ENCODE measurements at places on chromosomes 13 and 19.

DNA sequence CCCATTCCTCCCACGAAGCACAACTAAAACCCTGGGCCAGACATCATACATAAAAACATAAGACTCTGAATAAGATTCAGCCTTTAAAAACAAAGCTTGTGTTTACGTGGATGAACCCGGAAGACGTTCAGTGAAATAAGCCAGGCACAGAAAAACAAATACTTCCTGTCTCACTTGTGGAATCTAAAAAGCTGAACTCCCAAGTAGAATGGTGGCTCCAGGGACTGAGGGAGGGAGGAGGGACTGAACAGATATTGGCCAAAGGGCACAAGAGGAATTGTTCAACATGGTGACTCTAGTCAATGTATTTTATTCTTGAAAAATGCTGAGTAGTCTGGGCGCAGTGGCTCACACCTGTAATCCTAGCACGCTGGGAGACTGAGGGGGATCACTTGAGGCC lies 35.7 kb upstream of the TPM4 start:
- DNase-seq = no peak

DNA sequence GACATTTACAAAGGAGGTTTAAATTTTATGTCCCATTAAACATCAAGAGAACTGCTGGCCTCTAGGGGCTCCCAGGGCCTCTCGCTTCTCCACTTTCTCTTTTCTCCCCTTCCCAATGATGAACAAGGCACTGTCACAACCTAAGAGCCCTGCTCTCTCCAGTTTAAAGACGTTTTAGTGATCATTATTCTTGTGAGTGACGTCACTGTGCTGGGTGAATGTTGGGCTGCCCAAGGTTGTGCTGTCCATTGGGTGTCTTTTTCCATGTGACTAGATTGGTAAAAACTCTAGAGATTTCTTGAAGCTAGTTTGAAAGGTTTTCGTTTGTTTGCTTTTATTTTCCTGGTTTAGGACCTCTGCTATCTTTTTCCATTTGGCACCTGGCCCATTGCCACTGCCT lies 602.6 kb downstream of the PCDH9 start:
- no peak for DNase-seq

DNA sequence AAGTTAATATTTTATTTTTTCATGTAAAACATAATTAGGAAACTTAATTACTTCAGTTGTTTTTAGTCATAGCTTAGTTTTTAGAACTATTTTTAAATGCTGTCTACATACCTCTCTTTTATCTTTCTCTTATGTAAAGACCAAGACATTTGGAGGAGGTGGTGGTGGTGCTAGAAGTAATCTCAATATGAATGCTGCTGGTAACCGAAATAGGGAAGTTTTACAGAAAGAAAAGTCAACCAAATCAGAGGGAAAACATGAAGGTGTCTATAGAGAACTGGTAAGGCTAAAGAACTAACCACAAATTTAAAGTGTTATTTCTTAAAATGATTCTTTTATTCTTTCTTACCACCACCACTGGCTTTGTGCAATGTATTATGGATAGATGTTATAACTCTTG lies 97.3 kb downstream of the TDRD3 start:
- no peak for DNase-seq

GRCh38 chr19:5916181-5916708 lies 2.2 kb downstream of the CAPS start:
- no peak for DNase-seq

DNA sequence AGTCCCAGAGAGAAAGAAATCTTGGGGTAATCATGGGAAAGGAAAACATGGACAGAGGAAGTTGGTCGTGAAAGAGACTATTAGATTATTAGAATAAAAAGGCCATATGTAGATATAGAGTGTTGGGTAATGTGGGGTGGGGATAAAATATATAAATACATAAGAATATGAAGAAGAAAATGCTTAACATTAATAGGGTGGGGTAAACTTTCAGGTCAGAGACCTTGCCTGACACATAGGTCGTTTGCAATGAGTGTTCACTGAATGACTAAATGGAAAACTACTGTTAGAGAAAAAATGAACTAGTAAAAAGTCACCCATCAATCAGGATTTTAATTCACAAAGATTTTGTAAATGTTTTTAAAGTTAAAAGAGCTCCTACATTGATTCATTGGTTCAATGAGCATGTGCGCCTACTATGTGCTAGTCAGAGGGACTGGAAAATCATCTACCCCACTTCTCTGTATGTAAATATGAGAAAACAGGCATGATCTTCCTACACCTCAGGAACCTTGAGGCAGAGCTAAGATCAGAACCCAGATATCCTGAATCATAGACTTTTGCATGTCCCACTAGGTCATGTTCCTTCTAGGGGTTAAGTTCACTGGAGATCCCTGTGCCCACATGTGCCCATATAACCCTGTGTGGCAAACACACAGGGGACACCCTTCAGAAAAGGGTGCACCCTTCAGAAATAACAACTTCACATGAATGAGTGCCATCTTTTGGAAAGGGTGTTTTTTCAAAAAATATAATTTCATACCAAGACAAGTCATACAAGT lies 24.6 kb upstream of the KLF12 start:
- no peak for DNase-seq

DNA sequence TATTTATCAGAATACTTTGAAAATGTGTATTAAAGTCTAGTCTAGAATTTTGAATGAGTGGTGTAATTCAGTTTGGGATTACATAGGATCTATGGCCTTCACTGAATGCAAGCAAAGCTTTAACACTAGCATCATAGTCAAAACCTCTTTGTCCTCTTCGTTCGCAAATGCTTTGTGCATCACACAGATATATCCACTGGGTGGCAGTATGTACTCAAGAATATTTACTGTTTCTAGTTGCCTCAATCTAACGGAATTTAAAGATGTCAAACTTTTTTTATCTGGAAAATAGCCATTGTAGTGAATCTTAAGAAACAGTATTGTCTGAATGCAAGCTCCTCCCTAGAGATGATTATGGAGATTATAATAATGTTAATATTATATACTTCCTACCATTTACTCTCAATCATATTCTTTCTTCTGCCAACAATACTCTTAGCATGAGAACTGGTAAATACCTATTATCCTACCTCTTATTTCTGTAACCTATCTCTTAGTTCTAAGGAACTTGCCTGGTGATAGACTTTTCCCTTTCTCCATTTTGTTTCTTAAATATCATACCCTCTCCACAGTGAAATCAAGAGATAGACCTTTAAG lies 25.8 kb downstream of the LACC1 start:
- no peak for DNase-seq

DNA sequence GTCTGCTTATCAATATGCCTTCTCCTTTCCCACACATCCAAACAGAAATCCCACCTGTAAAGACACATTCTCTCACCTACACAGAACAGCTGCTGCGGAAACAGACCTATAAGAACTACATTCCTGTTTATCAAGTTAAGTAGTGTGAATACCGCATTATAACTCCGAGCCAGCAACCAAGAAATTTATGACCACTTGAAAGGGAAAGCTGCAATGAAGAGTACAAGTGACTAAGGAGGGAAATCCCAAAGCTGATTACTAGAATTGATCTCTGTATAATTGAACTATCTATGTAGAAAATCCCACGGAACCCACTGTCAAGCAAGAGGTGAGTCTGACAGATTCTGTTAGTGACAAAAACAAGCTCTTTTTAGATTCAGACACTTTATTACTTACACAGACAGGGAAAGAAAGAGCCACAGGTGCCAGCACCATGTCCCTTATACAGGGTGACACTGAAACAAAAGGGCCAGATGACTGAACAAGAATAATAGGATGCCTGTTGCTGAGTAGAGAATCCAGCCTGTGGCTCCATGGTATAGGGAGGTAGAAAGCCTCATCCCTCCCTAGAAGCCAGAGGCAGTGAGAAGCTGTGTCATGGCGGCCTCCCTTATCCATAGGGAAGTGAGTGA lies 1.6 kb upstream of the IGFL4 start:
- DNase-seq = no peak

GRCh38 chr19:31969016-31969415 lies 376.4 kb upstream of the ZNF507 start:
- no peak for DNase-seq

DNA sequence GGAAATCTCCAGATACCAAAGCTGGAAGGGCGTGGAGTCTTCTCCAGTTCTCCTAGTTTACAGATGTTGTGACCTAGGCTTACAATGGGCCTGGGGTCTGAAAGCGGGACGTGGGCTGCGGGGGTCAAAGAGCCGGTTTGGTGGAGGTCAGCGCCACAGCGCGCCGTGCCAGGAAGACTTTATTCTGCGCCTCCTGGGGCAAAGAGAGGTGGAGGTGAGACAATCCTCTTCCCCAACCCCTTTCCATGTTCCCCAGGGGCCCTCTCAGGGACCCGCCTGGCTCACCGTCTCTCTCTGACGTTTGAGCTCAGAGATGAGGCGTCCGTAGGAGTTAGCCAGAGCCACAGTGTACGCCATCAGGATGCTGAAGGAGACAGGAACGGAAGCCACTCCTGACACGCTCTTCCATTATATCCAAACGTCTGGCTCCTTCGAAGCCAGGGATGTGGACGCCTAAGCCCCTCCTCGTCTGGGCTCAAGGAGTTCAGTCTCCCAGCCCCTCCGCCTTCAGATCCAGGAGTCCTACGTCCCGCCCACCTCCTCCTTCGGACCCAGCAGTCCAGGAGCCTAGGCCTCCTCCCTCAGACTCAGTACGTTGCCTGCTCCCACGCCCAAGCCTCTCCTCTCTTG lies 776 bp upstream of the LENG1 start:
- DNase-seq = no peak

- DNase-seq = no peak
Observed at GRCh38 chr13:23902975-23903905, 5.9 kb upstream of the C1QTNF9B start.

DNA sequence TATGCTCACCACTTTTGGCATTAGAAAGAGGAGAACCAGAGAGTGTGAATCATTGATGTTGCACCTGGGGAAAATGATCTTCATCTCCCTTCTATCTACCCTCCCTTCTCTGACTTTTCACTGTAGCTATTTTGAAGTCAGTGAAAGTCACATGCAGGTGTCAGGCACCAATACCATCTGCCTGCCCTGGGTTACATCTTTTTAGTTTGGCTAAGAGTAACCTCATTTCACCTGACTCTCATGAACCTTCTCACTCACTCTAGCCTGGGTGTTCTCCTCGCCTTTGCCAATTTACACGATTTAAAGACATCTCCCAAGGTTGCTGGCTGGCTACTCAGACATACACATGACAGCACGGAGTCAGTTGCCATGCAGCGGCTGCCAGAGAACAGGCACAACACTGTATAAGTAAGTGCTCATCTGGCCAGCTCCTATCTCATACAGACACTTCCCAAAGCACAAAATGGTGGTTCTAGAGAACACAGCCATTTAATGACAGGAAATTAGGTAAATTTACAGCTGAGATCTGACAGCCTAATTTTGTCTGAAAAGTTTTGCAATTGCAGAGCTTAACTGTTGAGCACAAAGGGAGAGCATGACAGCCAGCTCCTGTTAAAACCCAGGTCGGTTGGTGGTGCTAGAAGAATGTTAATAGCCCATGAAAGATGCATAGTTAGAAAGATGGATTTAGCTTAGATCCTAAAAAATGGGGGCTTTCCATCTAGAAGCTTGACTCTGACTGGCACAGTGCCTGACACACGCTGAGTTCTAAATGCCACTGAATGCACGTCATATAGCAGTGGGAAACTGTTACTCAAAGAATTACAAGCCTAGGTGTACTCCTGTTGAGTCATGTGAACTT lies 32.5 kb downstream of the LCP1 start:
- DNase-seq = no peak

- peak; percentile 61 for DNase-seq
Observed at GRCh38 chr13:46288570-46289259, 77.0 kb downstream of the LRRC63 start.

- no peak for DNase-seq
Observed at GRCh38 chr13:112248406-112248760, 127.8 kb upstream of the SPACA7 start.

DNA sequence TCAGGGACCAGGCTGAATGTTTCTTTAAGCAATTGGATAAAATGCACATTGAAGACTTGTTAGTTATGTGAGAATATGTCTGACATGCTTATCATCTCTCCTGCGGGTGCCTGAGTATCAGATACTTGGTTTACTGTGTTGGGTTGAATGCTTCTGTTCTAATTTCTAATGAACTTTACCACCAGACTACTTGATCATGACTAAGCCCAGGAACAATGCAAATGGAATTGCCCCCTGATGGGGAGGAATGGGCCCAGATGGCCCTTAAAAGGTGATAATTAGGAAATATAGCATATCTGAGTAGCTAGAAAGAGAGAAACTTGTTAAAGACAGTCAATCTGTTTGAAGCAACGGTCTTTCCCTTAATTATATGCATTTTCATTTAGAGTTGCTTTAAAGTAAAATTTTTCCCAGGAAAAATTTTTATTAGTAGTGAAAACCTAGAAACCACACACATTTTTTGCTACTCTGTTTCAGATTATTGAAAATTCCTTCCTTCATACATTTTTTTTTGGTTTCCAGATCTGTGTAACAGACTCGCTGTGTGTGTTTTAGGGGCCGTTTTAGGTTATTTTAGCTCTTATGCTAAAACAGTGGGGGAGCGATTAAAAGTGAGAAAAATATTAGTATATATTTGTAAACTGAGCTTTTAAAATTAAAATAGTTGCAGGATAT lies 186.6 kb downstream of the TM9SF2 start:
- no peak for DNase-seq

- DNase-seq = no peak
Observed at GRCh38 chr13:23432626-23433025, 876 bp downstream of the SACS start.

DNA sequence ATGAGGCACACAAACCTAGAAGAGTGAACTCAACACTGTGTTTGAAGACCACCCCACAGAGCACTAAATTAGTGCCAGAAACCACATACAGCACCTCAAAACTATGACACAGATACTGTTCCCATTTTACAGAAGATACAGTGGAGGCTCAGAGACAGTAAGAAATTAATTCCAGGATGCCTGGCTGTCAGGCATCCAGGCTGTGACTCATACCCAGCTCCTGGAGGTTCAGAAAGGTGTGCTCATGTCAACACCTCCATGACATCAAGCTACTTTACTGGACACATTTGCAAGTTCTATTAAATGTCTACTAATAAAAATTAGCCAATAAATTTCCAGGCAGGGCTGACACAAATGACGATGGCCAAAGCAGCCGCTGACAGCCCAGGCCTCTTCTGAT lies 176.3 kb downstream of the ABCC4 start:
- no peak for DNase-seq

DNA sequence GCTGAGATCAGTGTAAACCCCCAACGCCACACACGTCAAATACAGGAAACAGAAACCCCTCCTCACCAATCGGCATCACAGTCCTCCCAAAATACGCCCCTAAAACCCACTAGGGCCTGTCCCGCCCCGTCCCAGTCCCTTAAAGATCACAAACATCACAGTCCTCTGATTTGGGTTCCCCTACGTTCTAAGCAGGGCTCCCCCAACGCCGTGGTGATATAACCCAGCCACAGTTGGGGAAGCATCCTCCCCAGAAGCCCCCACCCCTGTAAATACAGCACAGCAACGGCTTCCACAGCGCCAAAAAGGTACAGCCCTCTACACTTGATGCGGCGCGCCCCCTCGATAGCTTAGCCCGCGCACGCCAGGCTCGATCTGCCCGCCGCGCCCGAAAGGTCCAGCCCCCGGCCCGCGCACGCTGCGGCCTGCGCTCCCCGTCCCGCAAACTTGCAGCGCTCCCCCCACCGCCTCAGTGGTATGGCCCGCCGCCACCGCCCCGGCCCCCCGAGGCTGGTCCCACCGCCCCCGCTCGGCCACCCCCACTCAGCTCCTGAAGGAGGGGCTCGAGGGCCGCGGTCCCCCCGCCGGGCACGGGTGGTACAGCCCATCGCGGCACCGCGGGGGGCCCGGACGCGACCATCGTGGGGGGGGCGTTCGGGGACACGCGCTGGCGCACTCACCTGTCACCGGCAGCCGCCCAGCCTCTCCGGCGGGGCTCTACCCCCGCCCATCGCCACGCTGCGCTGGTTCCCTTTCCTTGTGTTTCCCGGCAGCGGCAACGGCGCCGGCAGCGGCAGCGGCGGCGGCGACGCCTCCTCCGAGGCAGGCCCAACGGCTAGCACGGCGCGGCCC lies at the start of gene AKT2:
AKT2 (minus strand) TSS at position 845 of the 852 bp plus-strand sequence. CDS start 20,078 bp downstream, outside the sequence.
- DNase-seq = no peak

All from Caco-2 (cell line).